ENCODE measurements at places on chromosomes 1 and 21.

GRCh38 chr1:41803656-41804055 is 115.1 kb downstream of the HIVEP3 start:
- DNase-seq = no peak

DNA sequence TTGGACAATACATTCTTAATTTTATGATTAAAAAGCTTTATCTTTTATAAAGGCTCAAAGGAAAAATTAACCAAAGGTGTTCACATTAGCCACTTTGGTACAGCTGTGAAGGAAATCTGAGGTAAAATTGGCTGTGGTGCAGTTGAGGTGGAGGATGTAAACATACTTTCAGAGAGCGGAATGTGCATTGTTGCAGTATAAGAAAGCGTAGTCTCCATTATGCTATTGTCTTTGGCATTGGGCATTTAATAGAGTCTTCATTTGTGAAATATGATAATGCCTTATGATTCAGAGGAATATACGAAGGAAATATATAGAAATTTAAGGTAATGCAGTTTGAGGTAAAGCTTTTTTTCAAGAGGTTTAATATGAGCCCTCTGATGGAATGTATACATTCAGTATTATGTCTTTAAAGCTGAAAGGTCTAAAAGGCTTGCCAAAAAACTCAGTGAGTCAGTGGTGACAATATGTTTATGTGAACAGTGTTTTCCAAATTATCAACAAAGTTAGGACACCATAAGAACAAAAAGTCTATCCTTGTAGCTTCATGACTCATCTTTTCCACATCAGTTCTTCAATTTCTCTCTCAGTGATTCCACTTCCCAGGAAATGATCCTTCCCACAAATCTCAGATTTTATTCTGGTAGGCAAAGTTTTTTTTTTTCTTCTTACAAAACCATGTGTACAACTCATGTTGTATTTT is 26.9 kb upstream of the DDR2 start:
- DNase-seq = peak; percentile 73

GRCh38 chr1:198416296-198416695 is 124.2 kb downstream of the ATP6V1G3 start:
- no peak for DNase-seq

GRCh38 chr1:203954788-203955552 is 93.6 kb downstream of the SNRPE start:
- no peak for DNase-seq

DNA sequence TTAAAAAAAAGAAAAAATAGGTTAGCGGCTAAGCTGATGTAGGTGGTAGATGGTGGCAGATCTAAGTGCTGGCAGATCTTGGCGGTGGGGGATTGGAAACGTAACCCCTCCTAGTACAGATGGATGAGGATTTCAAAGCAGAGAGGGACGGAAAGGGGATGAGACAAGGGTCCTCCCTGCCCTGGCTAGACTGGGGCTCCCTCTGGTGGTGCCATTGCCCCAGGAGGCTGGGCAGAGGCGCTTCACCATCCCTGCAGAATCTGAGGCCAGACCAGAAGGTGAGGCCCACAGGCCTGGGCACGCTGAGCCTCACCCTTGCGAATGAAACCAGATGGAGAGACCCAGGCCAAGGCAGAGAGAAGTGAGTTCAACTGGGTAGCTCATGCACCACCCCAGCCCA is 7.0 kb upstream of the PLEKHA6 start:
- no peak for DNase-seq

- no peak for DNase-seq
These were observed 72.2 kb upstream of the LYST start for GRCh38 chr1:235938709-235939479.

- DNase-seq = no peak
These were observed 17.9 kb upstream of the ETV3 start for GRCh38 chr1:157156058-157156541.

- peak; percentile 72 for DNase-seq
These were observed 13.5 kb upstream of the NEXN start for GRCh38 chr1:77874804-77875445.

GRCh38 chr1:65990161-65990560 is 197.5 kb downstream of the PDE4B start:
- no peak for DNase-seq

DNA sequence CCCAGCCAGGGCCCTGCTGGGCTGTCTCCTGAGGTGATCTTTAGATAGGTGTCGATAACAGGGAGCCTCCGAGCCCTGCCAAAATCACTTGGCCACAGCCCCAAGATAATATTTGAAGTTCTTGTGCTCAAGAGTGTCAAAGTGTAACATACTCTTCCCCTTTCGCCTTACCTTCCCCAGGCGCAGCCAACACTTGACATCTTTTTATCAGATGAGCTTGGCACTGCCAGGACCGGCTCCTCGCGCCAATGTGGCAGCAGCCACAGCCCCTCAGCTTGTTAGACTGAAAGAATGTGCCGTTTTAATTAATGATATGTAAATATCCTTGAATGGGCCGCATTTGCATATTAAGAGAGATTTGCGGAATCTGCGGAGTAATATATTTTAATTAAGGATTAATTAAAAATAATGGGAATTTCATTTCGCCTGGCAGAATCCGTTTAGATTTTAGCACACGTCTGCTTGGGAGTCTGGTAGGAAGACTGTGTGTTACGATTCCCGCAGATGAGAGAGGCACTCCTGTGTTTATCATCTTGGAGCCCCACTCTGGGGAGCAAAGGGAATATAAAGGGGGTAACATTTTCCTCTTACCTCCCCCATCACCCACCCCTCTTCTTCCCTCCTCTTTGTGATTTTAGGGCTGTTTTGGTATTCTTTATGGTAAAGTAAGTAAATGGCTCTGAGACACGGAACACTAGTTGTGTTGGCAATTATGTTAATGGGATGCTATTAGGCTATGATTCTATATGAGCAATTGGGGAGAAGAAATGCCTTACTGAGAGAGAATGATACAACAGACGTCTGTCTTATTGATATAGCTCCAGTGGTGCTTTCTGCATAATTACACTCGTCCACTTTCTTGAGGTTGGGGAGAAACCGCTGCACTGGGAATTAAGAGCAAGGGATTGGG is 109.8 kb downstream of the PBX1 start:
- DNase-seq = no peak

DNA sequence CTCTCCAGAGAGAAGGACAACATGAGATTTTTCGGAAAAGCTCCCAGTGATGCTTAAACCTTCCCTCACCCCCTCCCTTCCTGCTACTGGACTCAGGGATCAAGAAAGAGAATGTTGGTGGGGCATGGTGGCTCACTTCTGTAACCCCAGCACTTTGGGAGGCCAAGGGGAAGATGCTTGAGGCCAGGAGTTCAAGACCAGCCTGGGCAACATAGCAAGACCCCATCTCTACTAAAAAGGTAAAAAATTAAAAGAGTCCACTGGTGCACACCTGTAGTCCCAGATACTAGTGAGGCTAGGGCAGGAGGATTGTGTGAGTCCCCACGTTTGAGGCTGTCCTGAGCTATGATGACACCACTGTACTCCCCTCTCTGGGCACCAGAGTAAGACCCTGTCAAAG is 162.9 kb upstream of the RAB4A start:
- DNase-seq = no peak

DNA sequence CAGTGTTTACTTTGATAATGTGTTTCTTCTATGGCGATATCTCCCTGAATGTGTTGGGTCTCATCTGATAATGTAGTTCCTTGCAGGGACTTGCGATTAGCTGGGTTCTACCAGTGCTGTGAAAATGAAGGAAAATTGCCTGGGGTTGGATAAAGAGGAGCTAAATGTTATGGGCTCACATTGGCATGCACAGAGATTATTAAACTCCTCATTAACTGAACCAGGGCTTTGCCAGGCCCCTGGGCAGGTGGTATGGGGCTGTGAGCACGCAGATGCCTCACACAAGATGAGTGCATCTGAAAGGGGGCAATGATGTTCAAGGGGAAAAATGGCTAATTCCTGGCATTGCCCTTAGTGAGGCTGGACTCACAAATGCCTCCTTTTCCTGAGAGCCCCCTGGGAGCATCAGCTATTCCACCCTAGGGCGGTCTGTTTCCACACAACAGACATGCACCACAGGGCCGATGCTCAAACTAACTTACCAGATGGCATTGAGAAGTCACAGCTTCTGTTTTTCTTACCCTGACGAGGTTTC is 321.1 kb downstream of the SEC16B start:
- no peak for DNase-seq

GRCh38 chr1:220410611-220411010 is 117.3 kb upstream of the MARK1 start:
- no peak for DNase-seq

GRCh38 chr1:200143347-200143746 is 115.8 kb downstream of the NR5A2 start:
- no peak for DNase-seq

DNA sequence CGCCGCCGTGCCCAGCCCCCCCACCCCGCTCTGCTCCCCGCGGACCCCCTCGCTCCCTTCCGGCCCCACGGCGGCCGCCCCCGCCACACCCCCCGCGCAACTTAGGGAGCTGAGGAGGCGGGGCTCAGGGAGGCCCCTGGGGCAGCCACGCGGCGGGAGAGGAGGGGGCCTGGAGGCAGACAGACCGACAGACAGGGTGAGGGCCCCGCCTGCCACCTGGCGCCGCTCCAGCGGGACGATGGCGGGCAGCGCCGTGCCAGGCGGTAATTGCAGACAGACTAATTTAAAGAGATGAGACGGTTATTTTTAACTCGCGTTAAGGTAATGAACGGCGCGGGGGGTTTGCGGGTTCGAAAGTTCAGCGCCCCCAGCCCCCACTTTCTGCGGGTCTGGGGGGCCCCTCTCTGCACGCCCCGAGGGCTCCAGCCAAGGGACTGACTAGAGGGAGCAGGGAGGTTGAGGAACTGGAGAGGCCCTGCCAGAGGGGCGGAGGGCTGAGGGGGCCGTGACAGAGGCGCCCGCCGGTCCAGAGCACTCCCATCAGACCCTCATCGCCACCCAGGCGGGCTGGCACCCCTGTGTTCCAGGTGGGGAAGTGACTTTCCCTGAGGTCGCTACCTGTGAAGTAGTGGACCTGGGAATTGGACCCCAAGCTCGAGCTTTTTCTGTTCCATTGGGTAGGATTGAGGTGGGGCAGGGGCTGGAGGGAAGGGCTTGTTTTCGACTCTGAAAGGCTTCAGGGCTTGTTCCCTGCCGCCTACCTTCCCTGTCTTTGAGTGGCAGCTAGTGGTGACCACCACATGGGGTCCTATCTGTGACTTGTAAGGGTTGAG is 5.4 kb downstream of the FOXO6 start:
- DNase-seq = no peak

- DNase-seq = no peak
These were observed 34.6 kb downstream of the DNTTIP2 start for GRCh38 chr1:93844262-93845045.

- no peak for DNase-seq
These were observed 23.2 kb upstream of the TMEM222 start for GRCh38 chr1:27298632-27299384.

GRCh38 chr1:113191579-113192076 is 118.6 kb downstream of the LRIG2 start:
- DNase-seq = no peak

DNA sequence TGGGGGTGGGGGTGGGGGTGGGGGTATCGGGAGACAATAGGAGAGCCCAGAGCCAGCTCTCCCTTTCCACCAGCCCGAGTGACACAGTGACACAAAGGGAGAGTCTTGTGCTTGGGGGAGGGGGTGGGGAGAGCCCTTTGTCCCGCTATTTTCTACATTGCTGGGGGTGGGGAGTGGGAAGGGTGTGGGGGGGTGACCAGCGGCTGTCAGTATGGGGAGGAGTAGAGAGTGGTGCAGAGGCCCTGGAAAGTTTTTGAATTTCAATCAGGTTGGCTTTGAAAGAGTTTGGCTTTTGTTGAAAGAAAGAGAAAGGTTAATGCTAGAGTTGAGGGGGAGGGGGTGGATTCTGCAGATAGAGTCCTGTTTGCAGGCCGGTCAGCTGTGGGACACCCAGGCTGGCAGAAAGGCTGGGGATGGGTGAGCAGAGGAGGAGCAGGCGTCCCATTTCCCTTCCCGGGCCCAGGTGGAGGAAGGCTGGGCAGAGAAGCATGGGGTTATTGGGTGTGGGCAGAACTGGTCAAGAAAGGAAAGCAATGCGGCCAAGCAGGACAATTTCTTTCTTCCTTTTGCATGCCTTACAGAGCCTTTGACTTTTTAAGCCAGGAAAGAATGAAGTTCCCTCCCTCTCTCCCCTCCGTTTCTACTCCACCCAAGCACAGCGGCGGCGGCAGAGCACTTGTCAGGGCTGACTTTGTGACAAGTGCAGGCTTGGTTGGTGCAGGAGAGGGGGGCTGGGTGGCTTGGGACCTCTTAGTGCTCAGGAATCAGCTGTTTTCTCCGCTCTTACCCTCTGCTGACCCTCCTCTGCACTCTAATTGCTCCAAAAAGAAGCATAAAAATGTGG is 96.2 kb downstream of the RNF220 start:
- DNase-seq = no peak

DNA sequence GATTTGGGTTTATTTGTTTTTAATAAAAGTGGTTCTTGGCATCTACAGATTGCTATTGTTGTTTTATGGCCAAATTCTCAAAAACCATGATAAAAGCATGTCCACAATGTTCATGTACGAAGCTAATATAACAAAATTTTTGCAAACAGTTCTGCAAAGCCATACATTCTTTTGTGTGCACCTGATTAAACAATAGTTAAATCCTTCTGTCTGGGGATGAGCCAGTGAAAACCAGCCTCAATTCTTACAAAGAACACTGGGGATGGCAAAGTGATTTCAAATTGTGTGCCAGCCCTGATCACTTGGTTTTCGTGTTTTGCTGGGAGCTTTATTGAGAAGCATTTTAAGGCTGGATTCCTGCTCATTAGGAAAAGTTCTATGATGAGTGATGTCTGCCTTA is 149.1 kb upstream of the MAGI3 start:
- DNase-seq = no peak

DNA sequence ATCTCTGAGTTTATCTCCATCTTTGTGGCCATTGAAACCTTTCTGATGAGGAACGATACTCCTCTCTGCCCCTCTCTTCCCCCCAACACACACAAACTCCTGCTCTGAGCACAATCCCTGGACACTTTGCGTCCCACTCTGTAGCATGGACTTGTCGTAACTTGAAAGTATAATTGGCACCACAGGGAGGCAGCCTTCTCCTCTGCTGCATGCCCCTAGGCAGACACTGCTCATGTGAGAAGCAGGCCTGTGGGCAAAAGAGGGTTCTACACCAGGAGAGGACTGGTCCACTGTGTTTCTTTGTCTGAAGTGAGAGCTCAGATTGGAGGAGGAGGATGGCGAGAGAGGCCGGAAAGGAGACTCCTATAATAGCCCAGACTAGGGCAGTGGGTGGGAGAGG is 3.8 kb upstream of the PARS2 start:
- DNase-seq = no peak

- no peak for DNase-seq
These were observed 29.5 kb upstream of the DIP2A start for GRCh38 chr21:46428987-46429710.

- DNase-seq = no peak
These were observed 208.5 kb upstream of the PROX1 start for GRCh38 chr1:213779228-213779627.

DNA sequence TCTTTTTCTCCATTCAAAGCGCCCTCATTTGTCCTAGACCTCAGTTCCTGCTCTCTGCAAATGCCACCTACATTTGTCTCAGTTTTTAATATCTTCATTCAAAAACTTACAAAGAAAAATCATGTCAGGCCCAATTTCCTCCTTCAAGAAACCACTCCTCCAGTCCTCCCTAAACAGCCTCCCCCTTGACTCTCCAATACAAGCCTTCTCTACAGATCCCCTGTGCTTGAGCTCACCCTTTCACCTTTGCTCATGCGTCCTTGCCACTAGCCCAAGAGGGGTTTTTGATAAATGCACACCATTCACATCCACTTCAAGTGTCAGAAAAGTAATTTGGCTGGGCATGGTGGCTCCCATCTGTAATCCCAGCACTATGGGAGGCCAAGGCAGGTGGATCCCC is 140.6 kb downstream of the RERE start:
- no peak for DNase-seq

GRCh38 chr1:23977854-23978191 is 2.3 kb downstream of the SRSF10 start:
- no peak for DNase-seq

All from keratinocyte (primary cell).